ENCODE measurements at places on chromosomes 4 and X.

DNA sequence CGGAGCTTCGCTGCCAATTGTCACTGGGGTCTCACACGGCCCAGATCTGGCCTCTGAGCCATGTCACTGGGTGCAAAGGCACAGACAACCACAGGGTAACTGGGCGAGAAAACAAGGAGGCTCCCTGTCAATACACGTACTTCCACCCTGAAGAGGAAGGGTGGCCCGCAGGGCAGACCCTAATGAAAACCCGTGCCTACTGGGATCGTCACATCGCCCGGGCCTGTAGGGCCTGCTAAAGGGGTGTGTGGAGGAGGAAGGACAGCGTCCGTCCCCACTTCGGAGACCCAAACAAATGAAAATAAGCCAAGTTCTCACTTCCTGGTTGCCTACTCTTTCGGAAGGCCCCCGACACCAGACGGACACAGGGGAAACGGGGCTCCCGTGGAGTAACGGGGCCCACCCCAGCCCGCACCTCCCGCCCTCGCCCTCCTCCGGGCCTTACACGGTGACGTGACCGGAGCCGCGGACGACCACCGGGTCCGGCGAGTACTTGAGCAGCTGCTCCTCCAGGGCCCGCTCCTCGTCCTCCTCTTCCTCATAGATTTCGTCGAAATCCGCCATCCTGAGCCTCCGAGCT lies 578 bp downstream of the CHIC2 start:
- DNase-seq, result peak; percentile 8

GRCh38 chrX:6770936-6771335 lies 236.0 kb upstream of the VCX3A start:
- no peak for DNase-seq

DNA sequence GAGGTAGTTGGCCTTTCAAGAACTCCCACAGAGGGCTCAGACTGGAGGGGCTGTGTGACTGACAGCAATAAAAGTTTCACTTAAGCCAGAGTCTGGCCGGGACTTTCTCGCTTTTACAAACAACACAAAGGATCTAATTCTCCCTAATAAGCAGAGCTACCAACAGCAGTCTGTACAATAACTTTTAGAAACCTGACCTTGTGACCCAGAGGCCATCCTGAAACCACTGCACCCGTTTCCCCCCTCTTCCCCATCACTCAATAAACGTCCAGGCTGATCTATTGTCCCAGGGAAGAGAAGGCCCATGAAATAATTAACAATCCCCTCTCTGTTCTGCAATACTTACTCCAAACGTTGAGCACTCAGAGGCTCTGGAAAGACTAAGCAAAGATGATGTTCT lies 442.4 kb downstream of the ZIC3 start:
- DNase-seq, result no peak

GRCh38 chr4:6715704-6716017 lies 313 bp upstream of the BLOC1S4 start:
- no peak for DNase-seq

DNA sequence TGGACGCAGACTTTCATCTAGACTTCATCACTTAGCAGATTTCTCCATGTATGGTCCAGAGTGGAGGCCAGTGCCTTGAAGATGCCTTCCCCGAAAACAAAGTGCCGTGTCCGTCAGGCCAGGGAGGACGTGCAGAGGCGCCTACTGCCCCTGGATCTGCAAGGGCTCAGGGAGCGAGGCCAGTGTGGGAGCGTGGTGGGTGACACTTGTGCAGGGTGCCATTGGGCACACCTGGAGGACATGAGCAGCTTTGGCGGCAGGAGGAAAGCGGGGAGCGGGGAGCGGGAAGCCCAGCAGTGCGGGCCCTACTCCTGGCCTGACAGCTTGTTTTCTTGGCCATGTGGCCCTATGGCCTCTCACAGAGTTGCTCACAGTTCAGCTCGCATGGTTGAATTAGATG lies 25.8 kb downstream of the WFS1 start:
- no peak for DNase-seq

DNA sequence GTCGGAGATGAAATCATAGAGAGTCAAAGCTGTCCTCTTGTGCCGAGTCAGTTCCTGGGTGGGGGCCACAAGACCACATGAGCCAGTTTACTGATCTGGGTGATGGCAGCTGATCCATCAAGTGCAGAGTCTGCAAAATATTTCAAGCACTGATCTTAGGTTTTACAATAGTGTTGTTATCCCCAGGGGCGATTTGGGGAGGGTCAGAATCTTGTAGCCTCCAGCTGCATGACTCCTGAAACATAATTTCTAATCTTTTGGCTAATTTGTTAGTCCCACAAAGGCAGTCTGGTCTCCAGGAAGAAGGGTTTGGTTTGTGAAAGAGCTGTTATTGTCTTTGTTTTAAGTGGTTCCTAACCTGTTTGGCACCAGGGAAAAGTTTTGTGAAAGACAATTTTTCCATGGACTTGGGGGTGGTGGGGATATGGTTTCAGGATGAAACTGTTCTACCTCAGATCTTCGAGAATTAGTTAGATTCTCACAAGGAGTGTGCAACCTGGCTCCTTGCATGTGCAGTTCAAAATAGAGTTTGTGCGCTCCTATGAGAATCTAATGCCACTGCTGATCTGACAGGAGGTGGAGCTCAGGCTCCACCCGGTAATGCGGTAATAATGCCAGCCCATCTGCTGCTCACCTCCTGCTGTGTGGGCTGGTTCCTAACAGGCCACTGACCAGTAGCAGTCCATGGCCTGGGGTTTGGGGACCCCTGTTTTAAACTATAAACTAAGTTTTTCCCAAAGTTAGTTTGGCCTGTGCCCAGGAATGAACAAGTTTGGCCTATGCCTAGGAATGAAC lies 29.2 kb downstream of the METAP1 start:
- no peak for DNase-seq

DNA sequence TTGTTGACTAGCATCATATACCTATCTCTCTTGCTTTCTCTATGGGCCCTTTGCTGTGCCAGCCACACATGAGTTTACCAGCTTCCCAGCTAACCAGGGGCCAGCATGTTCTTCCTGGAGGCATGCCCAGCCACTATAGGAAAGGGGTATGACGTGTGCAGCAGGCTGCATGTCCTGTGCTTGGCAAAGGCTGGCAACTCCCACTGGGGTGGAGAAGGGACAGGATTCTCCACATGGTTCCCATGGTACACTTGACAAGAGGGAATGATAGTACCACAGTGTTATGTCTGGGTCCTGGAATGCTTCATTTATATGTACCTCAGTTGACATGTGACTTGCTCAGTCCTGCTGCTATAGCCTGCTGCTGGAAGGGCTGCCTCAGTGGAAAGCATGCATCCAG lies 78.8 kb downstream of the TMEM164 start:
- no peak for DNase-seq

GRCh38 chrX:52271206-52271605 lies 86.5 kb downstream of the MAGED4 start:
- DNase-seq, result peak; percentile 32

- no peak for DNase-seq
These were observed 69.1 kb upstream of the EOLA2 start for GRCh38 chrX:150007356-150007755.

- DNase-seq, result no peak
These were observed 99.5 kb downstream of the PPP2R2C start for GRCh38 chr4:6372649-6373525.

GRCh38 chrX:120653000-120653399 lies 23.1 kb upstream of the C1GALT1C1 start:
- DNase-seq, result no peak

GRCh38 chr4:65259296-65259695 lies 411.0 kb downstream of the EPHA5 start:
- DNase-seq, result no peak

GRCh38 chr4:15416357-15417232 lies 11.2 kb upstream of the C1QTNF7 start:
- no peak for DNase-seq

DNA sequence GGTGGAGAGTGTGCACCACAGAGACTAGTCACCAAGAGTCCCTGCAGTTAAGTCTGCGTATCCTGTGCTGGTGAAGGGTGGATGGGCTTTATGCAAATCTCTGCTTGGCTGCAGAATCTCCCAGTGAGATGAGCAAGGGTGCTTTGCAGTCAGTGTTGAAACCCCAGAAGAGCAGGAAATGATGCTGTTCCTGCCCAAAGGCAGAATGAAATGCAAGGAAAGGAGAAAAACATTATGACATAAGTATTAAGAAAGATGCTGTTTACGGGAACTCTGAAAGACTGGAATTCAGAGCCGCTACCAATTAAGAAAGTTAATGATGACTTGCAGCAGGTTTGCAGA lies 25.4 kb upstream of the ACSL1 start:
- DNase-seq, result no peak

DNA sequence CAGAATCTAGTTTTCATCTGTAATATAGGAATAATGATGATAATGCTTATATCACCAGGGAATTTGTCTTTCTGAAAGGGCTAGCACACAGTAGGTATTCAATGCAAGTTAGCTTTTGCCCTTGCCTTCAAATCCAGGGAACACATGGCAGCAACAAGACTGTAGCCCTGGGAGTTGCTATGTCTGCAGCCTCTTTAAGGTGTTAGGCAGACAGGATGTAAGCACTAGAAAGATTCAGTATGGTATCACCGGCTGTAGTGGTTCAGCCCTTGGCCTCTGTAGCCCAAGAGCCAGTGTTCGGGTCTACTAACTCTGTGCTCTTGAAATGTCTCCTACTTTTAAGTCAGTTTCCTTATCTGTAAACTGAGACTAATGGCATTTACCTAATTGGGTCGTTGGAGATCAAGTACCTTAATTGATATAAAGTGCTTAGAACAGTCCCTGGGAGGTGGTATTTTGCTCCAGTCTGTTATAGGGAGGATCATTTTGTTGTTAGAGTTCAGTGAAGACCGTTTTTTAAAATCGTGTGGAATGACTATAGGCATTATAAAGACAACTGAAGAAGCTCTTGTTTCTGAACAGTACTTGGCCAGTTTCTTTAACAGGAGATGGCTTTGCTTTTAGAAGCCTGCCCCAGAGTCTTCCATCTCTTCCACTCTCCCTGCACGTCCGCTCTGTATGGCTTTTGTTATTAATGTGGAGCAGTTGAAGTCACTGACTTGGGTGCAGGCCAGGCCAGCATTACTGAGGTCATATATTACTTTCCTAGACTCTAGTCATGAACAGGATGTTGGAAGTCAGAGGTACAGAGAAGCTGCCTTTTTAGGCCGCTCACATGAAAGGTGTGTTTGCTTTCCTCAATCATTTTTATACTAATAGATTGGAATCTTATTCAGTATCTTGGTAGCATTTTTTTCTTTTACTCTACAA lies 44.8 kb downstream of the GAB1 start:
- no peak for DNase-seq

DNA sequence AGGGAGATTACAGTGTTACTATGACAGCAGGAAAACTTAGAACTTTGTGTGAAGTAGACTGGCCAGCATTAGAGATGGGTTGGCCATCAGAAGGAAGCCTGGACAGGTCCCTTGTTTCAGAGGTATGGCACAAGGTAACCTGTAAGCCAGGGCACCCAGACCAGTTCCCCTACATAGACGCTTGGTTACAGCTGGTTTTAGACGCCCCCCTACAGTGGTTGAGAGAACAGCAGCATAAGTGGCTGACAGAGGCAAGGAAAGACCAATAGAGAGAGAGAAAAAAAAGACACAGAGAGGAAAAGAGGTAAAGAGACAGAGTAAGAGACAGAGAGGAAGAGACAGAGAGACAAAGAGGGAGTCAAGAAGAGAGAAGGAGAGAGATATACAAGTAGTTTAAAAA lies 144.5 kb downstream of the GC start:
- no peak for DNase-seq

GRCh38 chr4:71568131-71568530 lies 215.7 kb downstream of the GC start:
- no peak for DNase-seq

DNA sequence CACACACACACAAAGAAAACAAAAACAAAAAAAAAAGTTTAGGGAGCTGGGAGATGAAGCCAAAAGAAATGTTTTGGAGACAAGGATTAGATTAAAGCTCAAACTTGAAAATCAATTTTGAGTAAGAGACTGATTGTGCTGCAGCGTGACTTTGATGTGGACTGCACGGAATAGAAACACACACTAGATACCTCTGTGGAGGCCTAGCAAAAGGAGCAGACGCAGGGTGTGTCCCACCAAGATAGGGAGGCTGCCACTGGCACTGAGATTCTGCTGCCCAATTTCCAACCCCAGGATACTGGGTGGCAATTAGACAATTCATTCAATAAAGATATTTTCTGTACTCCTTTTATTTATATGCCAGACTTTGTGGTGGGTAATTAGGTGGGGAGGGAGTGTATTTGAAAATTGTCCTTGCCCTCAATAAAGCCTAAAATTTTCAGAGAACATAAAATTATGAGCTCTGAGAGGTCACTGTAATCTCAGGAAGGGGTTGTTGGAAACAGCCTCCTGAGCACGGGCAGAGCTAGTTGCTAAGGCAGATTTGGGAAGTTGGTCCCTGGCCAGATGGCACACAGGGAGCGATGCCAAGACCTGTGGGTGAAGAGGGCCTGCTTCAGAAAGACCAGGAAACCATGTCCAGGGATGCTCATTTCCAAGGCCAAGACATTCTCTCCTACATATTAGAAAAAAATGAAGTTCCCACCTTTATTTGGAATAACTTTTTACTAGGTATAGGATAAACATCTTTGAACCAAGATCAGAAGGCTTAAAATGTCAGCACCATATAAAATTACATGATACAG lies 1.9 kb upstream of the PPP3CA start:
- no peak for DNase-seq

- DNase-seq, result no peak
These were observed 21.7 kb downstream of the STAG2 start for GRCh38 chrX:123983240-123983639.

DNA sequence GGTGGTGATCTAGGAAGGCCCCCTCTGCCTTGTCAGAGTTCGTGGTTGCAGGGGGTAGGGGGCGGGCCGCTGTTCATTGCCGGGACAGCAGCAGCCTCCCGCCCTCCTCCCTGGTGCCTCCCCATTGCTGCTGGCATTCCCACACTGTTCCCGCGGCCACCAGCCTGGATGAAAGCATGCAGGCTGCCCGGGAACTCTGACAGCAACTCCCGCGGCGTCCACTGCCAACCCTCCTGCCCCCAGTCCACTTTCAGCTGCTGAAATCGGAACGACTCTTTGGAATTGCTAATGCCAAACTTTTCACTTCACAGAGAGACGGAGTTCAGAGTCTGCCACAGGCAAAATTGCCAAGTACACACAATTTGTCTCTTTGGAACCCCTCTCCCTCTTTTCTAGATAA lies 121.9 kb downstream of the BEND2 start:
- DNase-seq, result no peak

GRCh38 chr4:59971952-59972351 lies 1228.2 kb upstream of the ADGRL3 start:
- no peak for DNase-seq

DNA sequence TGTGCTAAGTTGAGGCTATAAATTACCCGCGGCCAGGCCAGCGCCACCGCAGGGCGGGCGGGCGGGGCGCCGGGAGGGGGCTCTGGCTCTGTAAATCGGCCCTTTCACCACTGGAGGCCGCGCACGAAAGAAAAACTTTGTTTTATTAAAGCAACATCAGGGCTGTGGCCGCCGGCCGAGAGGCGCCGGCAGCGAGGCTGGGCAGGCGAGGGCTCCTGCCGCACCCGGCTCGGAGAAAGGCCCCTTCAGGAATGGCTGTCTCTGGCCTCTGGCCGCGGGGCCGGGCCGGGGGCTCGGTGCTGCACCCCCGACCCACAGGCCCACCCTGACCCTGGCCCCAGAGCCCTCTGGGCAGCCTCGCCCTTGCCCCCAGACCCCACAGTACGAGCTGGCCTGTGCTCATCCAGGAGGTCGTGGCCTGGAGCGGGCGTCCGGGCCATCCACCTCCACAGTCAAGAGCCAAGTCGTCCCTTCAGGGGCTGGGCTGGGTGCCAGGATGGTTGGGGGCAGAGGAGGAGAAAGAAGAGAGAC lies 29.5 kb upstream of the FGFR3 start:
- no peak for DNase-seq

- no peak for DNase-seq
These were observed 376.8 kb upstream of the CXorf51A start for GRCh38 chrX:147191361-147191760.

GRCh38 chr4:8099981-8100464 lies 58.6 kb downstream of the ABLIM2 start:
- no peak for DNase-seq

Data from NT2/D1 (cell line).